ENCODE measurements at places on chromosomes 12 and 14.
A peak's percentile ranks its signal among the peaks of the same experiment; 100 is the strongest.

DNA sequence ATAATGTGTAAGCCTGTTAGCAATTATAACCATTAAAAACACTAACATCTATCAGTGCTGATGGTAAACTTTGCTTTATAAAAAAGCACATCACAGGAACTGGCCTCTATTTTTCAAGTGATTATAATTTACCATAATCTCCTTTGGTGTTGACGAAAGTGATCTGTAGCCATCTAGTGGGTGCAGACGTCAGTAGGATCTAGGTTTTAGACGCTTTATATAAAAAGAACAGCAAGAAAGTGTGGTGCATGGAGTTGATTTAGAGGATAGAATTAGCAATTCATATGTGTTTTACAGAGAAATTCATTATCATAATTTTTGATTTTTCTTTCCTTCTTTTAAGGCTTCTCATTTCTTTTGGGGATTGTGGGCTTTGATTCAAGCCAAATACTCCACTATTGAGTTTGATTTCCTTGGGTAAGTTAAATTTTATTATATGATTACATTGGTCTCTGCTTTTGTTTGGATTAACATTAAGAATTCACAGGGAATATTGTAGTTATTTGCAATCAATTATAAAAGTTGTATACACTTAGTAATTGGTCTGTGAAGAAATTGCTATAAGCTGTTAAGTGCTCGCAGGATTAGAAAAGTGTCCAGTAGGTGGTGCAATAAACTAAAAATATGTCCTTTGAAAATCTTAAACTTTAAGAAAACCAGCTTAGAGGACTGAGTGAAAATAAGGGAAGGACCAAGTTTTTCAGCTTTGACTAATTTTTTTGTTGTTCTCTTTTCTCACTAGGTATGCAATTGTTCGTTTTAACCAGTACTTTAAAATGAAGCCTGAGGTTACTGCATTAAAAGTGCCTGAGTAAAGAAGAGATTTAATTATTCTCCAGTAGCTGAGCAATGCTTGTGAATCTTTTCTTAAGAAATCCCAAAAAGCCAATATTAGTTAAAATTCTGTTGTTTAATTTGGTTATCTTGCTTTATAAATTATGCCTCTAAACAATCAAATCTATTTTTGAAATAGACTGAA lies 59.5 kb downstream of the ETNK1 start:
- peak; percentile 61 for DNase-seq

- DNase-seq, result no peak
These were observed 218.3 kb upstream of the PDZRN4 start for GRCh38 chr12:40969796-40970195.

GRCh38 chr12:75744607-75745256 lies 233.3 kb upstream of the KRR1 start:
- no peak for DNase-seq

DNA sequence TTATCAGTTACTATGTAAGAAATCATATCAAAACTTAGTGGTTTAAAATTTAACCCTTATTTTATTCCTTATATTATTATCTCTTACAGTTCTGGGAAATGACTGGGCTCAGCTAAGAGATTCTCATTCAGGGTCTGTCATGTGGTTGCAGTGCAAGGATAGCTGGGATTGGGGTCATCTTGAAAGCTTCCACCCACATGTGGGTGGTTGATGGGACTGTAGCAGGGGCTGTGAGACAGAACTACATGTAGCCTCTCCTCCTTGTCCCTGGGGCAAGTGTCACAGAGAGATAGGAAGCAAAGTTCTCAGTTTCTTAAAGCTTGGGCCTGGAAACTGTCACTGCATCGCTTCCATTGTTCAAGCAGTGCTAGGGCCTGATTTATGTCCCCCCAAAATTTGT lies 57.8 kb downstream of the DACT1 start:
- no peak for DNase-seq

DNA sequence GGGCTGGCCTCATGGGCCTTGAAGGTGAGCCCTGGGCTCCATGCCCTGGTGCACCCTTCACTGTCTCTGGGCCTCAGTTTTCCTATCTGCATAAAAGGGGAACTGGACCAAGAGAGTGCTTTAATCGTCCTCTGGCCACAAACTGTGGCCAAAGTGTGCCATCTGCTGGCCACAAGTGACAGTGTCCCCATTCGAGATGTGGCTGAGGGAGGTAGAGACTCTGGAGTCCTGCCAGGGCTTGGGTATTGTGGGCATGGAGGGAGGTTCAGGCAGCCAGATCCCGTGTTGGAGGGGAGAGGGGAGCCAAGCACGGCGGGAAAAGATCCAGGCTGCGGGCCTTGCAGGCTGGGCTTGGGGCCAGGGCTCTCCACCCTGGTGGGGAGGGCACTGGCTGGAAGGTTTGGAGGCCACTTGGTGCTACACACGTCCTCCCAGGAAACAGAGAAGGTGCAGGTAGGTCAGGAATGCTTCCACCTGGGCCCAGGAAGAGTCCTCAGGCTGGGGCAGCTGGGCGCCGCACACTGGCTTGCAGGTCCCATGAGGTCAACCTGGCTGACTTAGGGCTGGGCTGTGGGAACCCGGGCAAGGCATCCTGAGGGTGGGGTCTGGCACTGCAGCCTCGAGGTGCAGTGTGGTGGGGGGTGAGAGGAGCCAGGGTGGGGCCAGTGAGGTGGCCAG lies 7.3 kb upstream of the KIF26A start:
- DNase-seq, result peak; percentile 57

GRCh38 chr12:58720421-58720820 lies 199.9 kb downstream of the LRIG3 start:
- no peak for DNase-seq

- no peak for DNase-seq
These were observed 912.3 kb upstream of the SEL1L start for GRCh38 chr14:82445810-82446570.

DNA sequence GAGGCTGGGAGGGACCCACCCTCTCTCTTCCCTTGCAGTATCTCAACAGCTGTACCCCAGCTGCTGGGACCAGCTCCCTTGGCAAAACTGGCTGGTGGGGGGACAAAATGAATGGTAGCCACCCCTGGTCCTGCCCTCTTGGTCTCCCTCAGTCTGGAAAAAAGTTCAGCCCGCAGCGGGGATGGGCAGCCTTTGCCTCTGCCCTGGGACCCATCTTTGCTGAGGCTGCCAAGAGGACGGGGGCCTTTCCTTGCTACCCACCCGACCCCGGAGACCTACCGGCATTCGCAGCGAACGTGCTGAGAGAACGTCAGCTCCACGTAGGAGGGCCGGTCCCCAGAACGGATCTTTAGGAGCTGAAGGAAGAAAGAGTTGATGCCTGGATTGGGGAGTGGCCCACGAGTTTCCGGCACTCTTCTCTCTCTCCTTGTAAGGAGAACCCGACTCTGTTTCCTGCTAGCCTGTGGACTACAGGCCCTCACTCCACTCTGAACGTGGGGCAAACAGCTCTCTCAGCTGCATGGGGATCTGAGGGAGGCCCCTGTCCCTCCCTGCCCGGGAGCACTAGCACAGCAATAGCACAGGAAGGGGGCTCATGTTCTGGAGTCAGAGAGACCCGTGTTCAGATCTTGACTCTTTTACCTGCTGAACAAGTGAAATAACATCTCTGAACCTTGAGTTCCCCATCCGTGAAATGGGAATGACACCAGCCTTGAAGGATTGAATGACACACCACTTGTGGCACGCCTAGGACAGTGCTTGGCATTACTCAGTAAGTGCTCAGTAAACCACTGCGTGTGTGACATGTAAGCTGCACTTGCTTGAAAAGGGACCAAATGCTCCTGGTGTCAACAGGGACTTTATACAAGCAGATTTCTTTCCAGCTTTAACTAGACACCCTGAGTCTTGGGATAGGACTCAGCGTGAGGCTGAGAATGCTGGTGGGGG lies 6.9 kb downstream of the PGF start:
- DNase-seq, result no peak

GRCh38 chr14:30875788-30876053 lies 1.4 kb downstream of the COCH start:
- no peak for DNase-seq

DNA sequence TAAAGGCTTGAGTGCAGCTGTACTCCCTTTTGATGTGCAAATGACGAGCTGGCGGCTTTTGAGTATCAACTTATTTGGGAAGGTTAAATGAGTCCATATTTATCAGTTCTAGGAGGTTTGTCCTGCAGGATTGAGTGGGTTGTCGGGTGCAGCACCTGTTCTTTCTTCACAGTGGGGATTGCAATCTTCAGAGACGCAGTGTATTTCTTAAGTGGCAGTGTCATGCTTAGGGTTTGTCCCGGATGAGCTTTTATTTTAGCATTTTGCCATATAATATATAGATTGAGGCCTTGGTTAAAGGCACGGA lies 1.2 kb downstream of the FUT8 start:
- no peak for DNase-seq

DNA sequence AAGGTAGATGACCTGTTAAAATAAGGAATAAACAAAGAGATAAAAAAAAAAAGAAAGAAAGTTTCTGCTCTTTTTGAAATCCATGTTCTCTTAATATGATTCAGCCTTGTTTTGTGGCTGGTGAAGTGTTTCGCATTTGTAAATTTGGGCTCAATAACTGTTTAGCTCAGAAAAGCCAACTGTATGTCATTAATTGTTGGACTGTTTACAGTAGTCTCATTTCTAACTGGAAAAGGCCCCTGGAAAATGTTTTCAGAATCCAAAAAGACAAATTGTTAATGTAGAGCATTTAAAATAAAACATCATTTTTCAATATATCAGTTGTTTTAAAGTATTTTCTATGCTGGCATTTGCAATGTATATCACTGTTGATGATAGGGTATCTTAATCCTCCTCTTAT lies 47.4 kb upstream of the DYRK2 start:
- no peak for DNase-seq

GRCh38 chr14:105062048-105062433 lies 3.2 kb downstream of the GPR132 start:
- DNase-seq, result no peak

DNA sequence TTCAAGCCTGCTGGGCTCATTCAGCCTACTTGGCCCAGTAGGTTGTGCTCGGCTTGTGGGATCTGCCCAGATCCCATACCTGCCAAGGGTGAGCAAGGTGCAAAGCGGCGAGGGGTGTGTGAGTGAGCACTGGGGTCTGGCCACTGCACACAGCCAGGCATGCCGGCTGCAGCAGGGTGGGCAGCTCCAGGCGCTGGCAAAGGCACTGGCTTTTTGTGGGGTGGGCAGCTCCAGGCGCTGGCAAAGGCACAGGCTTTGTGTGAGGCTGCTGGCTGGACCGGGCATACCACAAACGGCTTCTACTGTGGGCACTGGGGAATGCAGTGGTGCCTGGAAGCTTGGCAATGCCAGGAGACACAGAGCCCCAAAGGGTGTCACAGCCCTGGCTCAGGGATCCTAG lies 137.4 kb downstream of the SLC16A7 start:
- no peak for DNase-seq

DNA sequence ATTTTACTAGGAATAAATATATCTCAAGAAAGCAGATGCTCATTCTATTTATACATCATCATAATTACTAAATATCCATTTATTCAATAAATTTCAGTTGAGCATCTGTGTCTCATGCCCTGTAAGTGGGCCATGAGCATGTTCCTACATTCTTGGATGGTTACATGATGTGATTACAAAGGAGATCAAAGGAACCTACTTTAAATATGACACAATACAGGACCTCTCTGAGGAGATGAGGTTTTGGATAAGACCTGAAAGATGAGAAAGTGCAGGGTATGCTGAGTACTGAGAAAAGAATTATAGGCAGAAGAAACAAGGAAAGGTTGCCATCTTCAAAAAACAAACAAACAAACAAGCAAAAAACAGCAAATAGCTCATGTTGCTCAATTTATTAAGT lies 105.4 kb upstream of the CNTN1 start:
- DNase-seq, result no peak
